ENCODE measurements at places on chromosomes 1 and 21. TPM values are rescaled to one million over a fixed set of nuclear protein-coding genes. Genes with fewer than 3 reads are reported as not detected.

Gene FMO3
- total RNA-seq: 20.6 TPM

Gene B4GALT2
- total RNA-seq: 25.4 TPM

DNA sequence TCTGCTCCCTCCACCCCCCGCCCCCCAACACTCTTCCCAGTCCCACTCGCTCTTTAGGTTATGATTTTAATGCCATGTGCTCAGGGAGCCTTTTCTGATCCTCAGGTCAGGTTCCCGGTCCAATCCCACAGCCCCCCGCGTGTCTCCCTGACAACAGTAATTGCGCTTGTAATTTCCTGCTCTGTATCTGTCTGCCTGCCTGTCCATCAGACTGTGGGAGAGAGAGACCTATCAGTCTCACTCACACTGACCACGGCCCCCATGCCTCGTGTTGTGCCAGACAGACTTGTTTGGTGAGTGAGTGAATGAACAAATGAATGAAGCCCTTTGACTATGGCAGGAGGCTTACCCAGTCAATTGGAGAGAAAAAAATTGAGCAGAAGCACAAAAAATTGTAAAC lies 50.8 kb upstream of the ECE1 start:
- no peak for DNase-seq
- no peaks in the 10 kb centered on the region for H3K36me3 ChIP-seq
- no peak overlapping the region for H3K4me3 ChIP-seq
- H3K27me3 ChIP-seq: no peaks in the 10 kb centered on the region
- H3K4me1 ChIP-seq: peaks cover 78% of the 10 kb centered on the region

DNA sequence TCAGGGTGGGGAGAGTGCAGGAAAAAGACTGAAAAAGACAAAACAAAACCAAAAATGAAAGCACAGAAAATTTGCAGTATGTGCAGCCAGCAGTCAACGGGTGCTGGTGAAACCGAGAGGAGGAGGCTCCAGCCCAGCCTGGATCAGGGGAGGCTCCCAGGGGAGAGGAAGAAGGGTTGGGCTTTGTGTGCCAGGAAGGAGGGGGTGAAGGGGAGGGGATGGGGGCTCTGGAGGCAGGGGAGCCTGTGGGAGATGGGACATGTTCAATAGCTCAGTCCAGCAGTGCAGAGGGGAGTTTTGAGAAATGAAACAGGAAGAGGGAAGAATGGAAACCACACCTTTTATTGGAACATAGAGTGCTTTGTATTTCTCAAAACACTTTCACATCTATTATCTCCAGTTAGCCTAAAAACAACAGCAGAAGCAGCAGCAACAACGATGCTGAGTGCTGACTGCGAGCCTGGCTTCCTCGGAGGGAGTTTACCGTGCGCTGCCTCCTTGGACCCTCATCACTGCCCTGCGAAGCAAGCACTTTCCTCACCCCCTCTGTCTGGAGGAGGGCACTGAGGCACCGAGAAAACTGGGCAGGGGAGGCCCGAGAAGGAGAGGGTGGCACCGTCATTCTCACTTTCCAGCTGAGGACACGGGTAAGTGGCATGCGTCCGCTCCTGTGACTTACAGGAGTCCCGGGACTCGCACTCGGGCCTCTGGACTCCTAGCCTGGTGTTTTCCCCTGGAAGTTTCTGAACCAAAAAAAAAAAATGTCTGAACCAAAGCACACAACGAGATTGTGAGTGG lies 62.9 kb downstream of the MDM4 start:
- H3K27me3 ChIP-seq: no peaks in the 10 kb centered on the region
- H3K36me3 ChIP-seq: no peaks in the 10 kb centered on the region
- no peak overlapping the region for H3K27ac ChIP-seq
- H3K4me1 ChIP-seq: no peaks in the 10 kb centered on the region

DNA sequence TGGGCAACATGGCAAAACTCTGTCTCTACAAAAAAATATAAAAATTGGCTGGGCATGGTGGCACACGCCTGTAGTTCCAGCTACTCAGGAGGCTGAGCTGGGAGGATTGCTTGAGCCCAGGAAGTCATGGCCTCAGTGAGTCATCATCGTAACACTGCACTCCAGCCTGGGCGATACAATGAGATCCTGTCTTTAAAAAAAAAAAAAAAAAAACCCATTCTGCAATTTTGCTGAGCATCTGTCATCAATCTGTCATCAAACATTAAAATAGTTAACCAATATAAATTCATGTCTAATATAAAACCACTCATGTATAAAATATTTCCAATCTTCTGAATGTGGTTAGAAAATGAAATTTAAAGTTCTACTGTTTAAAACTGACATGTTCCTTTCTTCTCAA lies 56.9 kb downstream of the LPAR3 start:
- no peak for DNase-seq
- no peak overlapping the region for H3K27ac ChIP-seq
- H3K4me3 ChIP-seq: no peak overlapping the region
- no peaks in the 10 kb centered on the region for H3K4me1 ChIP-seq
- no peaks in the 10 kb centered on the region for H3K27me3 ChIP-seq

GRCh38 chr1:221035662-221036153 lies 156.5 kb downstream of the HLX start:
- H3K4me1 ChIP-seq: no peaks in the 10 kb centered on the region
- H3K4me3 ChIP-seq: no peak overlapping the region
- no peak for DNase-seq
- no peaks in the 10 kb centered on the region for H3K36me3 ChIP-seq

- no peaks in the 10 kb centered on the region for H3K4me1 ChIP-seq
- no peaks in the 10 kb centered on the region for H3K36me3 ChIP-seq
- no peaks in the 10 kb centered on the region for H3K27me3 ChIP-seq
- H3K27ac ChIP-seq: no peak overlapping the region
- no peak for DNase-seq
These were observed 1.2 kb downstream of the GBP5 start for GRCh38 chr1:89271341-89272015.

DNA sequence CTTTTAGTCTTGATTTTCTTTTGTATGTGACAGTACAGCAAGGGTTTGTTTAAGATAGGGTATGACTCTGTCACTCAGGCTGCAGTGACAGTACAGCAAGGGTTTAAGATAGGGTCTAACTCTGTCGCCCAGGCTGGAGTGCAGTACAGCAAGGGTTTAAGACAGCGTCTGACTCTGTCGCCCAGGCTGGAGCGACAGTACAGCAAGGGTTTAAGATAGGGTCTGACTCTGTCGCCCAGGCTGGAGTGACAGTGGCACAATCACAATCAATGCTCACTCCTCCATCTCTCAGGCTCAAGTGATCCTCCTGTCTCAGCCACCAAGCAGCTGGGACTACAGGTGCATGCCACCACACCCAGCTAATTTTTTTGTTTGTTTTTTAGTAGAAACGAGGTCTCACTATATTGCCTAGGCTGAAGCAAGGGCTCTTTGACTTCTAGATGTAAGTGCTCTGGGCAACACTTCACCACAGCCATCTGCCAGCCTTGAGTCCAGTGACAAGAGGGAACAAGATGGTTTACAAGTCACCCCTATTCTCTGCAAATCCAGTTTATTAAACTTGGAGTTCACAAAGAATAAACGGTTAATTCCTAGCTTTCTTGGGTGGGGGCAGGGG lies 965 bp upstream of the SH2D5 start:
- peaks cover 15% of the 10 kb centered on the region for H3K4me1 ChIP-seq
- H3K27ac ChIP-seq: peak overlapping the region; percentile 75
- no peak for DNase-seq
- peaks cover 15% of the 10 kb centered on the region for H3K36me3 ChIP-seq
- no peak overlapping the region for H3K4me3 ChIP-seq

- H3K4me3 ChIP-seq: no peak overlapping the region
- no peaks in the 10 kb centered on the region for H3K27me3 ChIP-seq
- H3K4me1 ChIP-seq: peaks cover 4% of the 10 kb centered on the region
- no peaks in the 10 kb centered on the region for H3K36me3 ChIP-seq
- DNase-seq: peak; percentile 31
- H3K27ac ChIP-seq: no peak overlapping the region
These were observed 54.9 kb downstream of the DMRTA2 start for GRCh38 chr1:50368179-50369007.

DNA sequence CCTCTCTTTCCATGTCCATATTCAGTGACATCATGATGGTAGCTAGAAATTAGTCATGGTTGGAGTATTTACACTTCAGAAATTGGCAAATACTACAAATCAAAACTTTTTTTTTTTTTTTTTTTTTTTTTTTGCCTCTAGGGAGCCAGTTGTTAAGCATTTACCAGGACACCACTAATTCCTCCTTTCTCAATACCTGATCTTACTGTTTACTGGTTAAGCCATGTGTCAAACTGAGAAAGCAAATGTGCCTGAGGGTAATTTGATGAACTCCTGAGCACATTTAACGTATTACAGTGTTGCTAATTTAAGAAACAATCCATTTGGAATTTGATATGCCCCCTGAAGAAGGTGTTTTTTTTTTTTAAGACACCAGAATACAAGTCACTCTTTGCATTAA lies 94.4 kb downstream of the DNM3 start:
- no peak for DNase-seq
- H3K36me3 ChIP-seq: no peaks in the 10 kb centered on the region
- peaks cover 14% of the 10 kb centered on the region for H3K4me1 ChIP-seq
- H3K4me3 ChIP-seq: no peak overlapping the region
- no peak overlapping the region for H3K27ac ChIP-seq
- H3K27me3 ChIP-seq: no peaks in the 10 kb centered on the region

Gene TBX15
- total RNA-seq: not detected

DNA sequence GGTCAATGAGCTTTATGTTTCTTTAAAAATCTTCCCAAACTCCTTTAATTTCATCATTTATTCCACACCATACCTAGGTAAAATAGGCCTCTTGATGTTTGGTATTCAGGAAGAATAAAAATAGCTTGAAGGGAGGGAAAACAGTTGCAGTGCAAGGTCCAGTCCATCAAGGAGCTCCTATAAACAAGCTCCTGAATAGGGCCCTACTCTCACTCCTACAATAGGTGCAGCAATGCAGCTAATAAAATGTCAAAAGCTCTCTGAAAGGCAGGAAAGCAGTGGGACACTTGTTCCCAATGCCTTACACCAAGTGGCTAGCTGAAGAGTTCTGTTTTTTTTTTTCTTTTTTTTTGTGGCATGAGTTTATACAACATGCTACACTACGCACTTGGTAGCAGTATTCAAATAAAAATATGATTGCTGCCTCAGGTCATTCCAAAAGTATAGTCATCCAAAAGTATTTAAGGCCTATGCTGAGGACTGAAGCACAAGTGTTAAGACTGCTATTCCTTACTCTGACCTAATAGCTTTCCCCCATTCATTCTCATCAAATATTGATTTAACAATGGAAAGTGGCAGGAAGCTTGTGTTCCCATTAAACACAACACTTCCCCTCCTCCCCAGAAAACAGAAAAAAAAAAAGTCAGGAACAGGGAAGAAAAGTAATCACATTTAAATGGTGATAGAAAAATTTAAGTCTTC lies 9.8 kb downstream of the TEX38 start:
- peaks cover 82% of the 10 kb centered on the region for H3K36me3 ChIP-seq
- no peak for DNase-seq
- no peak overlapping the region for H3K27ac ChIP-seq
- H3K4me3 ChIP-seq: no peak overlapping the region

DNA sequence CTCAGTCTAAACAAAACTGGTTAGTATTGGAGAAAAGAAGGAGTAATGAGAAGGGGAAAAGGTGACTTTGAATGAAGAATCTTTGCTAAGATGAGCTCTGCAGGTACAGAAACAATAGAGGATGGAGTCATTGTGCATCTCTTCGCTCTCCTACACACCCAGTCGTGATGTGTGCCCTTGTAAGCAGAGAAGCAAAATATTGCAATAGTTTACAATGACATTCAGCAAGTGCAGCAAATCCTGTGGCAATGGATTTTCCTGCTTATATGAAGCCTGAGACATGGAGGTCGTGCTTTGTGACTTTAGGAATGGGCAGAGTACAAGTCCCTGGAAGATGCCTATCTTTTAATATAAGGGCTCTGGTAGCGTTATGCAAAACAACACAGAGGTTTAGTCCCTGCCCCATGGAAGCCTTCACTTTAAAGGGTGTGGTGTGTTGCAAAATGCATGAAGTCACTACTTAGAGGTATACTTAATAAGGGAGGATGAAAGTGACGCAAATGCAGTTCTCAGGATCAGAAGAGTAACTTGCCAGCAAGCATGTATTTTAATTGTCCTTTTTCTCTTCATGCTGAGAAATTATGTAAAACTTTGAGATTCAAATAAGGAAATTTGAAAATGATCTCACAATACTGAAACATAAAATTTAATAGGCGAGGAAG lies 88.0 kb upstream of the IVNS1ABP start:
- DNase-seq: no peak
- H3K36me3 ChIP-seq: no peaks in the 10 kb centered on the region
- no peak overlapping the region for H3K27ac ChIP-seq

Gene TMEM240
- 2.0 TPM for total RNA-seq

DNA sequence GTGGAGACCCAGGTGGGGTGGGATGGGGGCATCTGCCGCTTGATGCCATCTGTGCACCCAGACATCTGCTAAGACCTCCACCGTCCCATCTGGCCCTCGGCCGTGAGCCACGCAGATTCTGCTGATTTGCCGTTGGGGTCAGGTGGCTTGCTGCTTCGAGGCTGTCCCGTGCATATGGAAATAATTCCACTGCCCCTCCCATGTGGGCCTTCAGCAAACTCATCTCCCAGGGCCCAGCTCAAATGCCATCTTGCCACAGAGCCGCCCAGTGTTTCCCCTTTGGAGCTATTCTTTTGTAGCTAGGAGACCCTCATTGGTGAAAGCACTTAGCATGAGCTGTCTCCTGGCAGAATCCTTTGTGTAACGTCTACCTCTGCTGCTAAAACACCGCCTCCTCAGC lies 99.8 kb downstream of the KAZN start:
- no peaks in the 10 kb centered on the region for H3K4me1 ChIP-seq
- H3K27ac ChIP-seq: no peak overlapping the region
- no peak for DNase-seq
- no peaks in the 10 kb centered on the region for H3K36me3 ChIP-seq
- H3K4me3 ChIP-seq: no peak overlapping the region

Gene CD53
- 55.0 TPM for total RNA-seq

Gene ROR1
- total RNA-seq: 2.9 TPM

Gene DUSP12
- total RNA-seq: 34.3 TPM

Gene EPRS1
- total RNA-seq: 82.8 TPM

Gene CRP
- 0.53 TPM for total RNA-seq

DNA sequence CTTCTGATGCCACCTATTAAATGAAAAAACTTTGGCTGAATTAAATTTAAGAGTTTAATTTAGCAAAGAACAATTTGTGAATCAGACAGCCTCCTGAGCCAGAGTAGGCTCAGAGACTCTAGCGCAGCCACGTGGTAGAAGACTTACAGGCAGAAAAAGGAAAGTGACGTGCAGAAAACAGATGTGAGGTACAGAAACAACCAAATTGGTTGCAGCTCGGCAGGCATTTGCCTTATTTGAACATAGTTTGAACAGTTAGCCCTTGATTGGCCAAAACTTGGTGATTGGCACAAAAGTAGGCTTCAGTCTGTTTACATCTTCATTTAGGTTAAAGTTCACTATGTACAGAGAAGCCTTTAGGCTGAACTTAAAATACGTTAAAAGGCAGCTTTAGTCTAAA lies 22.9 kb downstream of the TCP10L start:
- H3K27ac ChIP-seq: no peak overlapping the region
- no peak overlapping the region for H3K4me3 ChIP-seq
- no peaks in the 10 kb centered on the region for H3K4me1 ChIP-seq
